SIG-M5 (cell line): ENCODE measurements at places on chromosomes 1 and 21.

DNA sequence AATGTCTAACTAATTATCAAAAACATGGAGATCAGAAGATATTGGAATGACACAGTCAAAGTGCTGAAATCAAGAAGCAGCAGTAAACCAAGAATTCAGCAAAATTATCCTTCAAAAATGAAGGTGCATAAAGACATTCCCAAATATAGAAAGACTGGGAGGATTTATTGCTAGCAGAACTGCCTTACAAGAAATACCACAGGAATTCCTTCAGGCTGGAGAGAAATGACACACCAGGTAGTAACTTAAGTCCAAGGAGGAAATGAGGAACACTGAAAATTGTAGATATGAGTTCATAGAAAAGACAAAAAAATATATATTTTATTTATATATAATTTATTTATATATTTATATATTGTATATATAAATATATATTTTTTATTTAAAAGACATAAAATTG lies 217.2 kb downstream of the RPS6KC1 start:
- no peak for DNase-seq

DNA sequence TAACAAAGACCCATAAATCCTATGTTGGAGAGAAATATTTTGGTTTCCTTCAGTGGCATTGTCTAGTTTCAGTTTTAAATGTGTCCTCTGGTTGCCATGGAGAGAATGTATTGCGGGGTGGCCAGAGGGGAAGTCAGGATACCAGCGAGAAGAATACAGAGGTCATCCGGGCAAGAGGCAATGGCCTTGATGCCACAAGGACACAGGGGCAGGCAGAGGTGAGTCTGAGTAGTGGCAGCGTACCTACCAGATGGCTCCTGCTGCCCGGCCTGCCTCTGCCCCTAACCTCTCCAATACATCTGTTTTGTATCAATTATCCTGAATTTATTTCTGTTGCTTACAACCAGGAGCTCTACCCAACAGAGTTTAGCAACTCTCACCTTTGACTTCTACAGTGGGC lies 14.9 kb downstream of the KLHDC7A start:
- no peak for DNase-seq

DNA sequence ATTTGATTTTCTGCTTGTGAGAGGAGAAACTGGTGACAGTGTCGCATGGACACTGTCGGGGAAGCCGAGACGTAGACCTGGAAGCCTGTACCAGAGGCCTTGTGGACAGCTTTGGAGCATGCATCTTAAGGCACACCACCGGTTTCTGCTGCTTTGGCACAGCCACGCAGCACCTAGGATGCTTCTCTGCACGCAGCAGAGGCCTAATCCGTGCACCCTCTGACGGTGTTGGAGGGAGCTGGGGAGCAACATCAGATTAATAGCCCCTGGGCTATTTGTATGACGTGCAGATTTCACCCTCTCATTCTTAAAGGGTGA lies 30.3 kb downstream of the TEX35 start:
- DNase-seq, result no peak

GRCh38 chr1:199821029-199821779 lies 206.3 kb upstream of the NR5A2 start:
- no peak for DNase-seq

DNA sequence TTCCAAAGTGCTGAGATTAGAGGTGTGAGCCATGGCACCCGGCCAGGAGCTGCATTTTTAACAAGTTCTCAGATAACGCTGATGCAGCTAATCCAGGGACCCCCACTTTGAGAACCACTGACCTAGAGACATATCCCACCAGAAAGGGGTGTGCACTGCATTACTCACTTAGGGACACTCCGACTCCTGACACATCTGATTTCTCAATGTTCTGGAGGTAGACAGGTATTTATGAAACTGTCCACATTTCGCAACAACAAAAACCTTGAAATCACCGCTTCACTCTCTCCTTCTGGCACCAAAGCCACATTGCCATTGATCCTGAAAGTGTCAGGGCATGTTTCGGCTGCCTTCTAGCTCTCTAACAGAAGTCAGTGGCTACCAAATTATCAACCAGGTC lies 23.2 kb upstream of the CAMTA1 start:
- DNase-seq, result no peak
